ENCODE measurements at places on chromosomes 12 and 14.

DNA sequence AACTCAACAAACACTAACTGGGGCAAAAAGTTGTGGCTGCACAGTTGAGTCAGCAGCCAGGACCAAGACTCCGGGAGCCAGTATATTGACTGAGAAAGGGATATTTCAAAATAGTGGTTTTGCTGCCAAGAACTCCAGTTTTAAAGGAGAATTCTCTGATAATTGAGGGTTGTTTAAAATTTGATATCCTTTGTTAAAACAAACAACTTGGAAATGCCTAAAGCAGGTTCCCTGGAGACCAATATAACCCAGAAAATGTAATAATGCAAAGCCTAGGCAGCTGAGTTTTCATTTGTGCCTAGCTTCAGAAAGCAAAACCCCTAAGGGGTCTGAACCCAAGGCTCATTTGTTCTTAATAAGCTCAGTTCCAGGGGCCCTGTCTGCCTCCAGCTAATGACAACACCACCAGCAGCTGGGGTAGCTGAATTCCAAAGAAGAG lies 311.7 kb upstream of the CCDC196 start:
- no peak for DNase-seq

DNA sequence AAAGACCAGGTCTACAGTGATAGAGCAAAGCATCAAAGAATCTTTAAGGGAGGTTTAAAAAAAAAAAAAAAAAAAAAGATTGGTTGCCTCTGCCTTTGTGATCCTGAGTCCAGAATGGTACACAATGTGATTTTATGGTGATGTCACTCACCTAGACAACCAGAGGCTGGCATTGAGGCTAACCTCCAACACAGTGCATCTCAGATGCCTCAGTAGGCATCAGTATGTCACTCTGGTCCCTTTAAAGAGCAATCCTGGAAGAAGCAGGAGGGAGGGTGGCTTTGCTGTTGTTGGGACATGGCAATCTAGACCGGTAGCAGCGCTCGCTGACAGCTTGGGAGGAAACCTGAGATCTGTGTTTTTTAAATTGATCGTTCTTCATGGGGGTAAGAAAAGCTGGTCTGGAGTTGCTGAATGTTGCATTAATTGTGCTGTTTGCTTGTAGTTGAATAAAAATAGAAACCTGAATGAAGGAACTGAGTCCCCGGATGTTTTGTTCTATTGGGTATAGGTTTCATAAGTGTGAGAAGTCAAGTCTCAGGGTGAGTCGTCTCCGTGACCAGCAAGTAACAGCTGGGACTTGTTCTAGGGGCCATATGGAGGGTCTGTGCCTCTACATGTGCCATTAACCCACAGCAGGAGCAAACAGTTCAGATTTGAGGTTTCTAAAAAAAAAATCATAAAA lies 9.3 kb downstream of the PEBP1 start:
- no peak for DNase-seq

- DNase-seq = no peak
These were observed 131.0 kb downstream of the TMEM132D start for GRCh38 chr12:129772501-129773493.

DNA sequence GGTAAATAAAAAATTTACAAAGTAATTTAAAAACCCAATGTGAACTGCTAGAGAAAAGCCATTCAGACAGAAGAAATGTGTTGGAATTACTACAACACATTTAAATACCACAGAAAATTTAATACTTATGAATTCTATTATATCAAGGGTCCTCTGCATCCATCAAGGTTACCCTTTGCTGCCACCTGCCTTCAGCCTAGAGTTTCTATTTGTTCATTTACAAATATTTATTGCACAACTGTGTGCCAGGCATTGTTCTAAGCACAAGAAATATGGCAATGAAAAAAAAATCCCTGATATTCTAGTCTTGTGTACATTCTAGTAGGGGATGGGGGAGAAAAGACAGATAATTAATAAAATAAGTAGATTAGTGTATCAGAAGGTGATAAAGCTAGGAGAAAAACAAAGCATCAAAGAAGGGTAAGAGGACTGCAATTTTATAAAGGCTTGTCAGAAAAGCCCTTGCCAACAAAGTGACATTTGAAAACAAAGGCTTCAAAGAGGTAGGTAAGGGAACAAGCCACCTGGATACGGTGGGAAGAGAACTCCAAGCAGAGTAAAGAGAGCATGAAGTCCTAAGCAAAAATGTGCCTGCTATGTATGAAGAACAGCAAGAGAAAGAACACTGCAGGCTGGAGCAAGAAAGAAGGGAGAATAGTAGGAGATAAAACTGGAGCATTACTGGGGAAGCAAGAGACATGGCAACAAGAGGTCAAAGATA lies 59.1 kb upstream of the SLC6A13 start:
- DNase-seq = no peak

- no peak for DNase-seq
These were observed 426.0 kb downstream of the FUT8 start for GRCh38 chr14:65838565-65838964.

DNA sequence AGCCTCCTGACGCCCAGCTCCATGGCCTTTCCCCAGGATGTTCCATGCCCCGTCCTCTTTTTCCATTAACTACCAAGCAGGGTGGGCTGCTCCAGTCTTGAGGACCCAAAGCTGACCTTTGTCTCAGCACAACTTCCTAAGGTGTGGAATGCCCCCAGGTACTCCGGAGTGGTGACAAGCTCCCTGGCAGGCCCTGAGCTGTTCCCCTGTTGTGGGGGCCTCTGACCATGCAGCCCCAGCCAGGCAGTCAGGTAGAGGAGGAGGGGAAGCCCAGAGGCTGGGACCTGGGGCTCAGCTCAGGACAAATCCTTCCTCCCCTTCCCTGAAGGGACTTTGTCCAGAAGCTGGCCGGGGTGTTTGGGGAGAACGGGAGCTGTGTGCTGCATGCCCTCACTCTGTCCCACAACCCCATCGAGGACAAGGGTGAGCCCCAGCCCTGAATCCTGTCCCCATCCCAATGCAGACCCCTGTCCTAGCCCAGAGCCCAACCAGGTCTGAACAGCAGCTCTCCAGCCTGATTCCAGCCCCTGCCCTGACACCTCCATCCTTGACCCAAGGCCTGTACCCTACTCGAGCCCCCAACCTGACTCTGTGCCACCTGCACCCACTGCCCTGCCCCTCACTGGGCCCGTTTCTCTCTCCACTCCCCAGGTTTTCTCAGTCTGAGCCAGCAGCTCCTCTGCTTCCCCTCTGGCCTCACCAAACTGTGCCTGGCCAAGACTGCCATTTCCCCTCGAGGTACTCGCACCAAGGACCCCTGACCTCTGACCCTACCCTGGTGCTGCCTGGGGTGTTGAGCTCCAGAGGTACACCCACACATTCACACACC lies 4.4 kb downstream of the CARMIL3 start:
- DNase-seq = no peak

- DNase-seq = no peak
These were observed 63.4 kb upstream of the STXBP6 start for GRCh38 chr14:25113394-25113793.

Measured in activated CD4-positive, alpha-beta memory T cell treated with anti-CD3 and anti-CD28 coated beads for 36 hours (primary cell).